ENCODE measurements at places on chromosomes 2 and 18. TPM values are rescaled to one million over a fixed set of nuclear protein-coding genes. Genes with fewer than 3 reads are reported as not detected.

FAM228A gene
- total RNA-seq, result 0.13 TPM

SERPINB11 gene
- total RNA-seq, result not detected

POLR1A gene
- total RNA-seq, result 9.2 TPM

GRCh38 chr18:35089382-35089781 is 48.2 kb downstream of the MAPRE2 start:
- no peak for DNase-seq
